NCI-H1436 (cell line): ENCODE measurements at places on chromosomes 4 and X.

DNA sequence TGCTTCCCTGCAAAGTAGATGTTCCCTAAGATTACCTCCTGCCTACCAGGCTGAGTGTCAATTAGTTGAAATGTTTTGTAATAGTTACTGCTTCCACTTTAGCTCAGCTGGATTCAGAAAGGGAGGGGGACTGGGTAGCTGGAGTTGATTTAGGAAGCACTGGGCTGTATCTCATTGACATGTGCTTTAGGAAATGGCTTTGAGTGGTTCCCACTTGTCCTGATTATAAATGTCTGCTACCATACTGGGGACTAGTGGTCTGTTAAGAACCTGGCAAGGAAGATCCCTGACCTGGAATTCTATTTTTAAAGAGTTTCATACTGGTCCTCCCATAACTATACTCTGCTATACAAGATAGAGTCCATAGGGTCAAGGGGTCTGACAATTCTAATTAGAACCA is 363.9 kb upstream of the PPP1R2C start:
- no peak for DNase-seq

DNA sequence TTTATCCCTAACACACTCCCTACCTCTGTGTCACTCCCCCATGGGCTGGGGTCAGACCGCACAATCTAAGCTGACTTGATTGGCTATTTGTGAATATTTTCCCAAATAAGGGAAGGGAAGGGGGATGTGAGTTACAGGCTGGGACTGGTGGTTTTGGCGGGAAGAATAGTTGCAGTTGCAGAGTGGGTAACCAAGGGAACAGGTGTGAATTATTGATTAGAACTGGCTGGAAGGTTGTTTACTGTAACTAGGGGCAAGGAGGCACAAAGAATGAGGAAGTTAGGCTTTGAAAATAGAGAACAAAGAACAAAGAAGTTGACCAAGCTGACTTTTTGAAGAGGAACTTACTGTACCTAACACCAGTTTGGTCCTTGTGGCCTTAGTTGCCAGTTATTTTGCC is 88.0 kb upstream of the XAGE2 start:
- no peak for DNase-seq

- DNase-seq: no peak
Observed at GRCh38 chr4:11439836-11440235, 11.1 kb upstream of the HS3ST1 start.

- DNase-seq: no peak
Observed at GRCh38 chr4:6768539-6768905, 14.0 kb upstream of the KIAA0232 start.

DNA sequence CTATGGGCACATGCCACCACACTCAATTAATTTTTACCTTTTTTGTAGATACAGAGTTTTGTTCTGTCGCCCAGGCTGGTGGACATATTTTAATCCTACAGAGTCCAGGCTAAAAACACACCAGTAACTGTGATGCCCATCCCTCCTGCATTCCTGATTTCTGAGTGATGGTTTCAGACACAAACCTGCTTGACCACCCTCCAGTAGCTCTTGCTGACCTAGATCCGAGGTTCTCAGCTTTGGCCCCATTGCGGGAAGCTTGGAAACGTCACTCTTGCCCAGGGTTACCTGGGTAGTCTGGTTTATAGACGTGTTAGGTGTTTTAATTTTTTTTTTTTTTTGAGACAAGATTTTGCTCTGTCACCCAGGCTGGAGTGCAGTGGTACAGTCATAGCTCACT is 7.5 kb downstream of the CD99 start:
- DNase-seq: no peak

GRCh38 chr4:6965329-6965728 is 55.7 kb downstream of the TBC1D14 start:
- no peak for DNase-seq

DNA sequence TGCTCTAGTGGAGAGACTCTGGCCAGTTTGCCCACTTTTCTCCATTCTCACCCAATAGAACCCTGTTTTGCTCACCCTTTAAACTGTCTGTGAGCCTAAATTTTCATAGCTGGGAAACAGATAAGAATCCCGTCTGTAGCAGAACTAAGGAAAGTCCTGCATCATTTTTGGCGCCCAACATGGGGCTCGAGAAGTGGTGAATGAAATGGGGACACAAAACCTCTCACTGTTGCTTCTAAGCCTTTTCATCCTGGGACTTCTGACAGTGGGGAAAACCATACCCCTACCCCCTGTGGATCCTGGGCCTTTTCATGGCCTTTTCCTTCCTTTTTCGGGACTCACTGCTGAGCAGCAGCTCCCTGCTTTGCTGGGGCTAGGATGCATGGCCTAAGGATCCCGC is 189.9 kb downstream of the INPP4B start:
- no peak for DNase-seq

DNA sequence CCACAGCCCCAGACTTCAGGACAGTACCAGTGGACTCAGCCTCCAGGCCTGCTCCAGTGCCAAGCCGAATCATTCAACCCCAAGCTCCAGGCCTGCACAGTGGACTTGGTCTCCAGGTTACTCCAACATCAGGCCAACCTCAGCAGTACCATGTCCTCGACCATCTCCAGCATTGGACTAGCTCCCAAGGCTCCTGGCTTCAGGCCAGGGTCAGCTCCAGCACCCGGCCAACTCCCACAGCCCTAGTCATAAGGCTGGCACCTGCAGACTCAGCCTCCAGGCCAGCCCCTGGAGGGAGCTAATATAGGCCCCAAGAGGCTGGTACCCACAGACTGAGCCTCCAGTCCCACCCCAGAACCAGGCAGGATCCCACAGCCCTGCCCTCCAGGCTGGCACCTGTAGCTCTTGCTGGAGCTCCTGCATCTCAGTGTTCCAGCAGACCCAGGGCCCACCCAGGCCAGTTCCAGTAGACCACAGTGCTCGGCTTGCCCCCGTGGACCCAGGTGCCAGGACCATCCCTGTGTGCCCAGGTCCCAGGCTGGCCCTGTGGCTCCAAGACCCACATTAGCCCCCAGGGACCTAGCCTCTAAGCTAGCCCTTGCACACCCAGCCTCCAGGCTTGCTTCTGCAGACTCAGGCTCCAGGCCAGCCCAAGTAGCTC is 25.6 kb downstream of the ZMAT1 start:
- DNase-seq: no peak

DNA sequence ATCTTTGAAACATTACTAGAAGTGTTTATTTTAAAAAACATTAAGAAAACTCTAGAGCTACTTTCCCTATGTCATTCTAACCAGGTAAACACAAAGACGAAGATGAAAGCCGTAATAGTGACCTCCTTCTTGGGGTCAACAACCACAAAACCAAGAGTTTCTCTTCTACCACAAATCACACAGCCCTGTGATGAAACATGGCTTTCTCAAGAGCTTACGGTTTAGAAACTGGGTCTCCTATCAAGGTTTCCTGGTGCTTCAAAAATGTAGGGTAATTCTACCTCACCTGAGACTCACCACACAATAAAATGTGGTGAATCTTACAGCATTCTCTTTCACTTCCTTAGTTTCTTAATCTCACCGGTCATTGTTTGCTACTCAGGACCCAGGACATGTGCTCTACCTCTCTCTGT is 50.9 kb downstream of the CORIN start:
- DNase-seq: no peak
